ENCODE measurements at places on chromosomes 6 and 20. TPM values are rescaled to one million over a fixed set of nuclear protein-coding genes. Genes with fewer than 3 reads are reported as not detected.

The PACRG gene
- polyA plus RNA-seq, result 0.75 TPM

The LAMA4 gene
- polyA plus RNA-seq, result 3.2 TPM

The HLA-F gene
- 26.5 TPM for polyA plus RNA-seq

The GJA1 gene
- 5.8 TPM for polyA plus RNA-seq

The ADGRB3 gene
- 0.10 TPM for polyA plus RNA-seq

The POM121L2 gene
- polyA plus RNA-seq, result 0.08 TPM
